ENCODE measurements at places on chromosomes 5 and 9. TPM values are rescaled to one million over a fixed set of nuclear protein-coding genes. Genes with fewer than 3 reads are reported as not detected.
A peak's percentile ranks its signal among the peaks of the same experiment; 100 is the strongest.

GRCh38 chr9:17065062-17065461, 69.8 kb upstream of the CNTLN start:
- no peak for DNase-seq

GRCh38 chr5:177320879-177321278, 9.2 kb upstream of the MXD3 start:
- DNase-seq: peak; percentile 76

GRCh38 chr5:163360656-163361055, 76.7 kb upstream of the CCNG1 start:
- no peak for DNase-seq

- DNase-seq: no peak
These were observed 208.3 kb downstream of the ATP10B start for GRCh38 chr5:160643616-160644240.

GRCh38 chr5:173771121-173771724, 116.9 kb upstream of the CPEB4 start:
- no peak for DNase-seq

- DNase-seq: no peak
These were observed 38.7 kb downstream of the TSTD2 start for GRCh38 chr9:97594381-97594921.

GRCh38 chr9:89969881-89970639, 365.2 kb downstream of the GADD45G start:
- no peak for DNase-seq

KCNT1 gene
- not detected for polyA plus RNA-seq

DMRT2 gene
- polyA plus RNA-seq: not detected

- no peak for DNase-seq
These were observed 8.0 kb downstream of the LHX6 start for GRCh38 chr9:122220673-122221182.

GRCh38 chr9:70411930-70412831, 2.3 kb downstream of the KLF9 start:
- peak; percentile 85 for DNase-seq

- DNase-seq: no peak
These were observed 26.0 kb downstream of the FLT4 start for GRCh38 chr5:180623411-180623834.

TAF1L gene
- 0.13 TPM for polyA plus RNA-seq

LHX3 gene
- polyA plus RNA-seq: not detected

DNA sequence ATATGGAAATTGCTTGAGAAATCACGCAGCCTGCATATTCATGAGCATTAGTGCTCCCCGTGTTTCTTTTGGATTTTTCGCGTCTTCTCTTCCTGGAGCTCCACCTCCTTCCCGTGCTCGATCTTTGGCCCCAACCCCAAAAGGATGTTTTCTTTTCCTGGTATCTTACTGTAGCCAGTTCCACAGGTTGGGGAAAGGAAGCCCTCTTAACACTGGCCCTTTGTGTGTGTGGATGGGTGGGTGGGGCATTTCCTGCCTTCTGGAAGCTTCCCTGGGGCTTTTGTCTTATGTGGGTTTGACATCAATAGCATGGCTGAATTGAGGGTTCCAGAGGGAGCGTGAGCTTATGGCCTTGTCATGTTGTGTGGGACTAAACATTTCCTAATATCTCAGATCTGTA, 21.9 kb downstream of the STXBP1 start:
- DNase-seq: no peak

STKLD1 gene
- 3.5 TPM for polyA plus RNA-seq

GRCh38 chr9:37957664-37957953, 53.7 kb upstream of the SLC25A51 start:
- no peak for DNase-seq

- DNase-seq: no peak
These were observed 257.9 kb upstream of the ANKRD55 start for GRCh38 chr5:56490971-56491468.

C6 gene
- 0.20 TPM for polyA plus RNA-seq

PIP5KL1 gene
- polyA plus RNA-seq: 4.5 TPM

- DNase-seq: no peak
These were observed 44.7 kb downstream of the ERAP1 start for GRCh38 chr5:96763026-96763425.

DNA sequence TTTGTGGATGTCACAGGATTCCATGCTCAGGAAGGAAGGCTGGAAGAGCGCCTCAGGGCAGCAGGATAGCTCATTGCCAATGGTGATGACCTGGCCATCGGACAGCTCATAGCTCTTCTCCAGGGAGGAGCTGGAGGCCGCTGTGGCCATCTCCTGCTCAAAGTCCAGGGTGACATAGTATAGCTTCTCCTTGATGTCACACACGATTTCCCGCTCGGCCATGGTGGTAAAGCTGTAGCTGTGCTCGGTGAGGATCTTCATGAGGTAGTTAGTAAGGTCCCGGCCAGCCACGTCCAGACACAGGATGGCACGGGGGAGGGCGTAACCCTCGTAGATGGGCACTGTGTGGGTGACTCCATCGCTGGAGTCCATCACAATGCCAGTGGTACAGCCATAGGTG, 24.3 kb upstream of the RAPGEF6 start:
- DNase-seq: no peak

DNA sequence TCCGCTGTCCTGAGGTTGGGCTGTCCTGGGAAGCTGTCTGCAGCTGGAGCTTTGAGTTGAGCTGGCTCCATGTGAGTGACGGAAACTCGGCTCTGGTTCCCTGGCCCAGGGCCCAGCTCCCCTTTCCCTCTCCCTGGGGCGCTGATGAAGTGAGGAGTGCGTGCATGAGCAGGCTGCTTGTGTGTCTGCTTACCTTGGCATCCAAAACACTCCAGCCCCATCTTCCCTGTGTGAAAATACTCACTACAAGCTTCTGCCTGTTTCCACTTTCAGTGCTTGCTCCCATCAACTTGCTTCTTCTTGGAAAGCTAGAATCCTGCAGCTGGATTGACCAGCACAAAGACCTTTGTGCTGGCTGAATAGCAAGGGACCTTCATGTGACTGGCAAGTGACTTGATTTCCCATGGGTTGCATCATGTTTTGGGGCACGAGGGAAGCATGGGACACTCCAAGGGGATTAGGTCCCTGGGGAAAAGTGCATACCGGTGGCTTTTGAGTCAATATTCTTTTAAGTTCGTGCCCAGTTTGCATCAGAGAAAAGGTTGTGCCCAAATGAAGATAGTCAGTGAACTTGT, 198.1 kb downstream of the GADD45G start:
- DNase-seq: peak; percentile 50

DNA sequence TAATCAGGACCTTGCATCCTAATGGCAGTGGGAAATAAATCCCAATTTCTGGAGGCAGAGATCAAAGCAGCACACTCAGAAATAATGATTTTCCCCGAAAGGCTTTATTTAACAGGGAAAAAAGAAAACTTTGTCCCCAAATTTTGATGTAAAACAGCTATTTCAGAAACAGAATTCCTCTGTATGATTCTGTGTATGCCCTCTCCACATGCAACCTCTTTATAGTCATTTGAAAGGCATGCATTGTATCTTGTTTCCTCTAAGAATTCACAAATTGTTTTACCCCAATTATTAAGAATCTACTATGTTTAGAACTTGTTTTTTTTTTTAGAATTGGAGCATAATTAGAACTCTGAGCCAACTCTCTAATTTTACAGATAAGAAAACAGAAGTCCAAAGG, 2.7 kb upstream of the PTAR1 start:
- DNase-seq: no peak

NR5A1 gene
- polyA plus RNA-seq: not detected

GRCh38 chr5:19547640-19548039, 440.4 kb downstream of the CDH18 start:
- DNase-seq: no peak

- no peak for DNase-seq
These were observed 38.8 kb upstream of the TENT4A start for GRCh38 chr5:6674421-6674820.

GLDC gene
- polyA plus RNA-seq: 0.26 TPM

DNA sequence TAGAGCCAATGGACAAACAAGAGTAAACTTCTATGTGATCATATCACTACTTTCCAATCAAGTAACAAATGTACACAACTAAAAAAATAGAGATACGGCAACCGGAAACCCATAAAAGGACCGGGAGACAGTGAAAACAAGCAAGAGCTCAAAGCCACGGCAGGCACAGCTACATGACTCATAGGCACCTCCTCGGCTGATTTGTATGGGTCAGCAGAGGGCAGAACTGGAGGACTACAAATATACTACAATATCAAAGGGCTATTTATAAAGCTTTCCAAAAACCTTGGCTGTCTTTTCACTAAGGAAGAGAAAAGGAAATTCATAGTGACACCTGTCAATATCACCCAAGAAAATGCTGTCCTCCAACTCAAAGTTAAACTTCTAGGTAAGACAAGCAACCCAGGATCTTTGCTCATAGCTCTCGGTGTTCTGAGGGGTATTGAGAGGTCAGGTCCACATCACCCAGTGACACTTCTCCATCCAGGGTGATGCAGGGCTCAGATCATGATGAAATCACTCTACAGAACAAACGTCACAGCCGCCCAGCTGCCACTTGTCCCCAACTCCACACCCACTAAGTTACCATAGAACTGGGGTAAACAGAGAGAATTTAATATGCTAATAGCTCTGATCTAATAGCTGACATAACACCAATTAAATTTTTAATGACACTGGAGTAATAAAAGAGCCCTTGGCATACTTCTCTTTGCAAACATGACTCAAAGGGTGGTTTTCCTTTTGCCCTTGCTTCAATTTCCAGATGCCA, 41.3 kb downstream of the PFDN1 start:
- DNase-seq: peak; percentile 78

GRCh38 chr5:164799391-164799790, 1294.0 kb downstream of the MAT2B start:
- DNase-seq: no peak

DNA sequence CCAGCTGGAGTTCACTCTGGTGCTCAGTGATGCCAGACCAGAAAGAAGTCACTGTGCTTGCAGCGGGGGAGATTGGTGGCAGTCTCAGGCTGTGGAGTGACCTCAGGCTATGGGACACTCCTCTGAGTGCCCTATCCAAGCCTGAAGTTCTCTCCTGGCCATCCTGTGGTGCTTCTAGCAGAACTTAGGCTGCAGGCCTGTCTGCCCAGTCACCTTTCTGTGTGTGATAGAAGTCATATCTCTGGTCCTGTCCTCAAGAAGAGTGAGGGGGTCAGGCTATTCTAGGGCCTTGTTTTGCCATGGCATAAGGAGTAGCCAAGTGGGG, 9.3 kb downstream of the PDLIM4 start:
- DNase-seq: peak; percentile 55

All from aorta (tissue), 5 donors.